Stimulated activated CD4-positive, alpha-beta T cell treated with anti-CD3 and anti-CD28 coated beads, Interleukin-4, amount 100 ng/mL, for 24 hours (primary cell): ENCODE measurements at places on chromosomes 1 and 21.

- no peak for DNase-seq
Measured at GRCh38 chr21:33051925-33052324, 18.0 kb upstream of the OLIG1 start.

- DNase-seq, result no peak
Measured at GRCh38 chr1:10724948-10725847, 71.2 kb downstream of the CASZ1 start.

- DNase-seq, result no peak
Measured at GRCh38 chr1:154877370-154877974, 7.4 kb upstream of the KCNN3 start.

GRCh38 chr1:231554969-231555368, 26.5 kb downstream of the TSNAX start:
- no peak for DNase-seq

- no peak for DNase-seq
Measured at GRCh38 chr1:224177356-224177999, 5.6 kb upstream of the DEGS1 start.

- DNase-seq, result peak; percentile 47
Measured at GRCh38 chr1:112957133-112957812, 1.3 kb upstream of the SLC16A1 start.

- no peak for DNase-seq
Measured at GRCh38 chr1:9840176-9840575, 16.4 kb upstream of the CLSTN1 start.

GRCh38 chr1:2232916-2233438, 4.9 kb downstream of the SKI start:
- no peak for DNase-seq

DNA sequence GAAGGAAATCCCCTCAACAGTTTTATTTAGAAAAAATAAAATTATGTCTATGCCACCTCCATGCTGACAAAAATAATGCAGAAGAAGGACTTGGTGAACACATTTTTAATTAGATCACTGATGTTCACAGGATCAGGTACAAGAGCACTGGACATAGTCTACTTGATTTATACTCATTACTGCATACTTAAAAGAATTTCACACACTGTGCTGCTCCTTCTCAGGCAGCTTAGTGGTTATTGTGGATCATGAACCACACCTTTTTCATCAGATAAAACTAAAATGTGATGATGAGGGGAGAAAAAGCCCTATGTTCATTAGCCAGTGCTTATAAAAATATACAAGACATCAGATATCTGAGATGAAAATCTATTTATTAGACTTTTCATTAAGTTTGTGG, 103.3 kb upstream of the DPH5 start:
- DNase-seq, result no peak

- no peak for DNase-seq
Measured at GRCh38 chr1:164518692-164519332, 40.2 kb upstream of the PBX1 start.

- no peak for DNase-seq
Measured at GRCh38 chr21:26379561-26379960, 193.5 kb downstream of the CYYR1 start.

DNA sequence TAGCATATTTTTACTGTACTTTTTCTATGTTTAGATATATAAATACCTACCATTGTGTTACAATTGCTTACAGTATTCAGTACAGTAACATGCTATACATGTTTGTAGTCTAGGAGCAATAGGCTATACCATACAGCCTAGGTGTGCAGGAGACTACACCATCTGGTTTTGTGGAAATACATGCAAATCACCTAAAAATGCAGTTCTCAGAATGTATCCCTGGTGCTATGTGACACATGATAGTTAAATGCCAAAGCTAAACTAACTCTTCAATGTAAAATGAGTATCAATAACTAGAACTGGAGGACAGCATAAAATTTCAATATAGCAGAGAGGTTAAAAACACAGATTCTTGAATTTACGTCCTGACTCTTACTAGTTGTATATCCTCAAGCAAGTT, 14.8 kb downstream of the NUCKS1 start:
- DNase-seq, result no peak

- no peak for DNase-seq
Measured at GRCh38 chr1:210440081-210440480, 111.4 kb downstream of the HHAT start.

GRCh38 chr1:119885903-119886783, 10.2 kb downstream of the ADAM30 start:
- peak; percentile 62 for DNase-seq

DNA sequence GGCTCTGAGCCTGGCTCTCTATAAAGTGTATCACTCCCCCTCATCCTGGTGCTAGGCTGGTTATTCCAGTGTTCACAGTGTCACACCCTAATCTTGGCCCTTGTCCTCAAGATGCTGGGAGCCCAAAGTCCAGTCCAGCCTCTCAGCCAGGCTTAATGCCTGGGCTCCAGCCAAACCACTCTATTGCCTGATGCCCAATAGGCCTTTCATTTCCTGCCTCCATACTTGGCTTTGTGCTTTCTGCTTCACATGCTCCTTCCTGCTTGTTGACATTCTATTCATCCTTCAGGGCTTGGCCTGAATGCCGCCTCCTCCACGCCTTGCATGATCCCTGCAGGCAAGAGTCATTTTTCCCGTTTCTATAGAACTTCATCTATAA, 1.7 kb downstream of the KLHDC8A start:
- no peak for DNase-seq

GRCh38 chr1:114482585-114482984, 28.4 kb downstream of the TRIM33 start:
- DNase-seq, result no peak

DNA sequence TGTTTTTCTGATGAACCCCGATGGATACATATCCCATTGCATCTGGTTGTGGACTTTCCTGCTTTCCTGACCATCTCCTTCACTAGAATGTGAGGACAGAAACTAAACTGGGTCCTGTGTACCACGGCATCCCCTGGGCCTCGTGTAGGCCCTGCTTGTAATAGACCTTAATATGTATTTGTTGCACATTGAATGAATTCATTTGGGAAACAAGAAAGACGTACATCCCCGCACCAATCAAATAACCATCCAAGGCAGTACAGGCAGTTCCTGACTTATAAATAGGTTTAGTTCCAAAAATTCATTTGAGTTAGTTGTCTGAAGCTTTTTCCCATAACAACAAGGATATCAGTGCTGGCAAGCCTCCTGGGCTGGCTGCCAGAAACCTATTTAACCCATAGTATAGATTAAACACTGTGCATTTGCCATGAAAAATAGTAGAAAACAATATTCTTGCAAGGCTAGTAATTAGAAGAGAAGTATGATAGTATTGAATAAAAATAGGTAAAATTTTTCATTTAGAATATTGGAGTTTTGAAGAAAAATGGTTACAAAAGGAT, 81.8 kb upstream of the CD34 start:
- DNase-seq, result no peak

DNA sequence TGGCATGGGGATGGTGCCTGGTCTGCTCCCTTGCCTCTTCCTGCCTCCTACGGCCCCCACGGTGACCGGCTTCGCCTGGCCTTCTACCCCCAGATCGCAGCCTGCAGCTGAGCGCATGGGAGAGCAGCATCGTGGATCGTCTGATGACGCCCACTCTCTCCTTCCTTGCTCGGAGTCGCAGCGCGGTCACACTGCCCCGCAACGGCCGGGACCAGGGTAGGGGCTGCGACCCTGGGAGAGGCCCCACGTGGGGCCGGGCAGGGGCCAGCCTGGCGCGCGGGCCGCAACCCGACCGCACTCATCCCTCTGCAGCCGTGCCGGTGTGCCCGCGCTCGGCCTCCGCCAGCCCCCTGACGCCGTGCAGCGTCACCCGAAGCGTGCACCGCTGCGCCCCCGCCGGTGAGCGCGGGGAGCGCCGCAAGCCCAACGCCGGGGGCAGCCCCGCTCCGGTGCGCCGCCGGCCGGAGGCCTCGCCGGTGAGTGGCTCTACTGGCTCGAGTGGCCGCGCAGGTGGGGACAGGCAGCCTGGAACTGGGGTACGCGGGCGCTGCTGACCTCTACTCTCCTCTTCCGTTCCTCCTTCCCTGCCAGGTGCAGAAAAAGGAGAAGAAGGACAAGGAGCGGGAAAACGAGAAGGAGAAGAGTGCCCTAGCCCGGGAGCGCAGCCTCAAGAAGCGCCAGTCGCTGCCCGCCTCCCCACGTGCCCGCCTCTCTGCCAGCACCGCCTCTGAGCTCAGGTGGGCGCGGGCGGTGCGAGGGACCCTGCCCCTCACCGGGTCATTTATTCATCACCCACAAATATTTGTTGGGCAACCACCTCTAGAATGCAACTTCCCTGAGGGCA, 20.4 kb downstream of the MAP7D1 start:
- DNase-seq, result no peak

DNA sequence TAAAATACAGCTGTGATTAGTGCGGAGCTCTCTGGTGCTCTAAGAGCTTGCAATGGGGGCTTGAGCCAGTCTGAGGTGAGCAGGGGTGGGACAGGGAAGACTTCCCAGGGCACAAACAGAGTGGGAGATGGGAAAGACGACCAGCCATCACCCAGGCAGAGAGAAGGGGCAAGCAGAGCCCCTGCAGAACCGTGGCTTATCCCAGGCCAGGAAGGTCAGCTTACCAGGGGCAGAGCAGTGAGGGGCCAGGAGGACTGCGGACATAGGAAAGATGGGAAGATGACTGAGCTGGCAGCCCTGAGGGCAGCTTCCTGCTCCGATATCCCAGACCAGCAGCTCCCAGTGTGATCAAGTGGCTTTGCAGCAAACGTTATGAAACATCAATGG, 55.4 kb upstream of the IFFO2 start:
- no peak for DNase-seq

GRCh38 chr1:234565132-234565531, 44.8 kb downstream of the IRF2BP2 start:
- no peak for DNase-seq

- DNase-seq, result peak; percentile 43
Measured at GRCh38 chr1:229342656-229343569, at the start of gene CCSAP. Gene CCSAP (minus strand): TSS chr1:229343047. CDS start chr1:229342465, 582 bp downstream.

DNA sequence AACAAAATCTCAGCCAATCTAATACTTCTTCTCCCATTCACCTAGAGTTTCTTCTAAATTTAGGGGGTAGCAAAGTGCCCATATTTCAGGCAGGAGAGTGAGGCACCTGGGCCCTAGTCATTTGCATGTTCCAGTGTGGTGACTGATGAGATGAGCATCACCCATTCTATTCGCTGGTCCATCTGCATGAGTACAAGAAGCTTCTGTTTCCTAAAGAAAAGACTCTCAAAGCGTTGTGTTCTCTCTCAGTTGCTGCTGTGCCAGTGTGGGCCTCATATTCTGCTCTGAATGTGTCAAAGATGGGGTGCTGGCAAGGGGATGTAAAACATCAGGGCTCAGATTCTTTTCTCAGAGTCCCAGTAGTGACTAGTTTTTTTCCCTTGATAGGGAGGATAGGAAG, 16.1 kb upstream of the DPYD start:
- DNase-seq, result no peak

- no peak for DNase-seq
Measured at GRCh38 chr1:19454265-19455146, 30.8 kb downstream of the CAPZB start.

GRCh38 chr1:234125283-234125682, 220.8 kb downstream of the SLC35F3 start:
- peak; percentile 51 for DNase-seq

GRCh38 chr1:181383695-181384094, 99.6 kb upstream of the CACNA1E start:
- no peak for DNase-seq

DNA sequence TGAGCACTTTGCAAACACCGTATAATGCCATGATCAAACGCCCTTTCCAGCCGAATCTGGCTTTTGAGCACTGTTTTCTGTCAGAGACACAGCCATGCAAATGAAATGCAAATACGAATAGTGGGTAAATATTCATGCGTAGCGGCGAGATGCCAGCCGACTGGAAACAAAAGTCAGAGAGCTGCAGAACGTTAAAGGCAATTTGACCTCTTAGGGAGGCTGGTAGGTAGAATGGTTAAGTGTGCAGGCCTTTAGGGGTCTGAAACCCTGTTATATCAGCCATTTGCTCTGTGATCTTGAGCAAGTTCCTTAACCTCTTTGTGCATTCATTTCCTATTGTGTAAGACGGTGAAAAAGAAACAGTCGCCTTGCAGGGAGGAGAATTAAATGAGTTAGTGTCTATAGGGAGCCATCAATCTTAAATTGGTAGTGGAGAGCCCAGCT, 6.5 kb upstream of the SDHB start:
- DNase-seq, result no peak

DNA sequence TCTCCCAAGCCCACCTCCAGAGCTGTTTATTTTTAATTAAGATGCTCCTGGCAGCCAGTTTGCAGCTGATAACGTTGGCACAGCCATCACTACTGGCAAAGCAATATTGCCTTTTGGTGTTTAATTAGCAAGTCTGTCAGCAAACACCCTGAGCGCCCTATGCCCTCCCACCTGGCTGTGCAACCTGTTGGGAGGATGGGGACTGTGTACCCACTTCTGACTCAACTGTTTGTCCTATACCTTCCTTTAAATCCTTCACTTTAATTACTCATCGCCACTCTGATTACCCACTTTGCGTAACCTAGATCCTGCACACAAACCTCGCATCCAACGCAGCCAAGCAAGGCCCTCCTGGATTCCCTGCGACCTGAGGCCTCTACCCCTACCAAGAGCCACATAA, 67.1 kb downstream of the BCAR3 start:
- no peak for DNase-seq

- DNase-seq, result no peak
Measured at GRCh38 chr1:210730023-210730422, 401.3 kb downstream of the HHAT start.

- peak; percentile 53 for DNase-seq
Measured at GRCh38 chr1:87449348-87449963, 120.8 kb downstream of the LMO4 start.

- DNase-seq, result peak; percentile 42
Measured at GRCh38 chr1:208243967-208244916, at the start of gene PLXNA2. Gene PLXNA2 (minus strand): TSS chr1:208244384. CDS start chr1:208217922, 26,462 bp downstream.

- no peak for DNase-seq
Measured at GRCh38 chr1:43348343-43348808, 10.4 kb upstream of the CDC20 start.

GRCh38 chr21:33643658-33644311, 1.5 kb downstream of the ITSN1 start:
- DNase-seq, result no peak

- no peak for DNase-seq
Measured at GRCh38 chr1:9649769-9650168, 1.8 kb upstream of the PIK3CD start.

GRCh38 chr1:22835636-22836319, 125.1 kb downstream of the EPHB2 start:
- DNase-seq, result no peak

- DNase-seq, result no peak
Measured at GRCh38 chr21:41364308-41364707, 2.5 kb downstream of the MX2 start.

DNA sequence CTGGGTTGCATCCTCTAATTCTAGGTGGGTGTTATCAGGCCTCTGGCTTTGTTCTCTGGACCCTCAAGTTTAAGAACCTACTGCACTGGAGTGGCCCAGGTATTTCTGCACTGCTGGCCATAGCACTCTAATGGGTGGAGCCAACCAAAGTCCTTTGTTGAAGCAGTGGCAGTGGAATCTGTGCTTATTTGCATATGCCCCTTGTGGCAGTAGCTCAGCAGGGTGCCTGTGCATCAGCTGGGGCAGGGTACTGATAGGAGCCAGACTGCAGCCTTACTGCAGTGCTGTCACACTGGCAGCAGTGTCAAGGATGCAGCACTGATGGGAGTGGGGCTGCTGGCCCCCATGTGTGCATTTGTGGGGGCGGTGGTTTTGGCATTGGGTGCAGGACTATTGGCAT, 660.6 kb downstream of the LRRIQ3 start:
- DNase-seq, result no peak

- DNase-seq, result no peak
Measured at GRCh38 chr1:205444931-205445645, 10.8 kb downstream of the BLACAT1 start.

GRCh38 chr1:64790832-64791487, 46.1 kb downstream of the RAVER2 start:
- DNase-seq, result no peak
